GM23248 (cell line): ENCODE measurements at places on chromosomes 16 and 17.

DNA sequence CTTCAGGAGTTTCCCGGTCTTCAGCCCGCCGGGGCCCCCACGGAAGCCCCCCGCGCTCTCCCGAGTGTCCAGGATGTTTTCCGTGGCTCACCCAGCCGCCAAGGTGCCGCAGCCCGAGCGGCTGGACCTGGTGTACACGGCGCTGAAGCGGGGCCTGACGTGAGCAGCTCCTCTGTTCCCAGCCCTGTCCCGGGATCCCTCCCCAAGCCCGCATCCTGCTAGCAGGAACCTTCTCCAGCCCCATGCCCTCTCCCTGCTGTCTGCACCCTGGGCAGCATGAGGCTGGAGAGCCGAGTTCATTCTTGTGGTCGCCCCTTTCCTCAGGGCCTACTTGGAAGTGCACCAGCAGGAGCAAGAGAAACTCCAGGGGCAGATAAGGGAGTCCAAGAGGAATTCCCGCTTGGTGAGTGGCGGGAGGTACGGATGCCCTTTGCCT, 10.1 kb downstream of the RIPOR1 start:
- DNase-seq = peak; percentile 34

DNA sequence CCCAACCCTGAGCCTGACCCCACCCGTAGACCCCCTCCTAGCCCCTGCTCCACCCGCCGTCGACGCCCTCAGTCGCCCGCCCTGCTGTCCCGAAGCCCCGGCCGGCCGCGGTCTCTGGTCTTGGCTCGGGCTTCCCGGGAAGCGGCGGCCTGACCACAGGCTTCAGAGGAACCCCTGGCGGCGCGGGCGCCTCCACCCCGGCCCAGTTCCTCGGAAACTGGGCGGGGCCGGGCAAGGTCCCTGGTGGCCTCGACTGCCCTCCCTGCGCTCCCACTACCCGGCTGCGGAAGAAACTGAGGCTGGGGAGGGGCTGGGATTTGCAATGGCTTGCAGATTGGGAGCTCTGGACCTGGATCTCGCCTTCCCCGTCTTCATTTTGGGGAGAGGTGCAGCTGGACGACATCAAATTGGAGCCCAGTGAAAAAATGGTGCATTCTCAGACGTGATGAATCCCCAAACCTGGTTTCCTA, 692 bp upstream of the SOCS1 start:
- peak; percentile 79 for DNase-seq

DNA sequence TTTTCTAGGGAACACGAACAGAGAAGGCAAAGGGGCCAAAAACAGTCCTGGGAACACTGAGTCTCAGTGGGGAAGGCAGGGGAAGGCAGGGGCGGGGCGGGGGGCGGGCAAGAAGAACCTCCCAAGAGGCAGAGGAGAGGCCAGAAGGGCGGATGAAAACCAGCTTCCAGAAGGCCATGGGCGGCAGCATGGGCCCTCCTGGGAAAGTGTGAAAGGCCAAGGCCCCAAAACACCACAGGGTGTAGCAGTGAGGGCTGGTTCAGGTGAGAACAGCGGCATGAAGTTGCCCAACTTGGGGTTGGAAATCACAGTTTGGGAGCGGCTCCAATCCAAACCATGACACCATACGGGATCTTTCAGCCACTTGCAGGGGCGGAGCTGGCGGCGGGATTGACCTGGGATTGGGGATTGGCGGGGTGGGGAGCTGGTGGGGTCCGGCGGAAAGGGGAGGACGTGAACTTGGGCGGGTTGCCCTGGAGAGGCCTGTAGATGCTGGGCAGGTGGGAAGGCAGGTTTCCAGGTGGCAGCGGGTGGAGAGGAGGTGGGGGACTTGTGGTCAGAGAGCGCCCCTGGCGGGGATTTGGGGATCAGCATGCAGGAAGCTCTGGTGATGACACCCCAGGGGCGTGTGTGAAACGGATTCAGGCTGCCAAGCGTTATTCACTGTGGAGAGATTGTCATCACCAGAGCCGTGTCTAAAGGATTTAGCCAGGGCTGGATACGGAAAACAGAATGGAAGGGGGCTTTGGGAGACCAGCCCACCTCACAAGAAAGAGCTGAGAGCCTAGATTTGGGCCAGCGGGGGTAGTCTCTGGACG, 80.9 kb downstream of the ARHGAP23 start:
- DNase-seq = peak; percentile 83

GRCh38 chr16:86244158-86244557, 266.2 kb upstream of the FOXF1 start:
- DNase-seq = no peak

DNA sequence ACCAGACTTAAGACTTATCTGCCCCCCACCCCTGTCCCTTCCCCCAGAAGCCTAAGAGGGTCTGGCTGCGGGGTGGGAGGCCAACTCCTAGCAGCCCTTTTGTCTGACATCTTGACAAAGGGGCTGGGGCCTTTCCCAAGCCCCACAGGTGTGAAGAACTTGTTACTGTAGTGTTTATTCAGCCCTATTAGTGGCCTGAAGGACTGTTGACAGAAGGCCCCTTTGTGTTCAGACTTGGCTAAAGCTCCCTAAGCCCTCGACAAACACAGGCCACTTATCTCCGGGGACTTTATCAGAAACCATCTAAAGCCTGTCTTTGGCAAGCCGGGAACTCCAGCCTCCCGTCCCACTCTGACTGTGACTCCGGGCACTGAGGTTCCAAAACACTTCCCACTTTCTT, 129.8 kb downstream of the NTN1 start:
- no peak for DNase-seq

GRCh38 chr17:79852748-79853147, 13.5 kb upstream of the CBX4 start:
- peak; percentile 57 for DNase-seq

DNA sequence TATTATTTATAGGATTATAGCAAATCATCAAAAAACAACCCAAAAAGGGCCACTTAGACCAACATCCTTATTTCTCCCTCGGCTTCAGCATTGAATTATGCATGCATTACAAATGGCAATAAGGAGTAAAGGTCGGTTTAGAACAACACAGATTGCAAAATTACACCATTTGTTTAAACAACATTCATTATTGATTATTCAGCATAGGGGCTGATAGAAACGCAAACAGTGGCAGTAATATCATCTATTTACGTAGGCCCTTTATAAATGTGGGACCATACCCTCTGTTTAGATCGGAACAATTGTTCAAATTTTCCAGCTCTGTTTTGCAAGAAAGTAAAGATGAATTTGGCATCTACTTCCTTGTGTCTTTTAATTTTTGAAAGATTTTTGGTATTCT, 153.3 kb downstream of the WWOX start:
- DNase-seq = no peak

- no peak for DNase-seq
Measured at GRCh38 chr17:41650794-41651624, 26.6 kb upstream of the KRT17 start.

DNA sequence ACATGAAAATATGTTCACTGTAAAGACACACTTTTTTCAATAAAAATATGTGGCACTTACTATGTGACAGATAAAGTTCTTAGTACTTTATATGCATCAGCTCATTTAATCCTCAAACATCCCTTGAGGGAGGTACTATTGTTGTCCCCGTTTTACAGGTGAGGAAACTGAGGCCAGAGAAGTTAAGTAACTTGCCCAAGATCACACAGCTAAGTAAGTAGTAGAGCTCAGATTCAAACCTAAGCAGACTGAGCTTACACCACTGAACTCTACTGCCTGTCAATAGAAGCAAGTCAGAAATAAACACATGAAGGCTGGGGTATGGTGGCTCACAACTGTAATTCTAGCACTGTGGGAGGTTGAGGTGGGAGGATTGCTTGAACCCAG, 13.9 kb downstream of the CDH3 start:
- DNase-seq = no peak
